ENCODE measurements at places on chromosomes 6 and 20.

- DNase-seq: no peak
These were observed 20.7 kb upstream of the DCDC2 start for GRCh38 chr6:24378473-24379097.

GRCh38 chr6:40545954-40546353 lies 41.2 kb downstream of the LRFN2 start:
- no peak for DNase-seq

DNA sequence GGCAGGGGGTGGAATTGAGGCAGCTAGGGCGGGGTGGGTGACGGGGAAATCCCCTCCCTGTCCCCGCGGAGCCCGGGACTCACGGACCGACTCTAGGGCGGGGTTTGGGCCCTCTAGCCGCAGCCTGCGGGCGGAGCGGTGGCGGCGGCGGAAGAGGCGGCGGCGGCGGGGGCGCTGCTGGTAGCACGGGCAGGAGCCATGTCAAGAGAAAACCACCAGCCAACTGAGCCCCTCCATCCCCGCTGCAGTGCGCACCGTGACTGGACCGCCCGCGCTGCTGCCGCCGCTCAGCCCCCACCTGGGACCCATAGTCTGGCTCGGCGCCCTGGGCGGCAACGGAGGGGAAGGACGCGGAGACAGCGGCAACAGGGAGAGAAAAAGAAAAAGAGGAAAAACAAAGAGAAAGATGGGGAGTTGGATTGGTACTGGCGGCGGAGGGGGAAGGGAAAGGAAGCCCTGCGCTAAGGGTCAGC lies 1.2 kb upstream of the C6orf62 start:
- no peak for DNase-seq

DNA sequence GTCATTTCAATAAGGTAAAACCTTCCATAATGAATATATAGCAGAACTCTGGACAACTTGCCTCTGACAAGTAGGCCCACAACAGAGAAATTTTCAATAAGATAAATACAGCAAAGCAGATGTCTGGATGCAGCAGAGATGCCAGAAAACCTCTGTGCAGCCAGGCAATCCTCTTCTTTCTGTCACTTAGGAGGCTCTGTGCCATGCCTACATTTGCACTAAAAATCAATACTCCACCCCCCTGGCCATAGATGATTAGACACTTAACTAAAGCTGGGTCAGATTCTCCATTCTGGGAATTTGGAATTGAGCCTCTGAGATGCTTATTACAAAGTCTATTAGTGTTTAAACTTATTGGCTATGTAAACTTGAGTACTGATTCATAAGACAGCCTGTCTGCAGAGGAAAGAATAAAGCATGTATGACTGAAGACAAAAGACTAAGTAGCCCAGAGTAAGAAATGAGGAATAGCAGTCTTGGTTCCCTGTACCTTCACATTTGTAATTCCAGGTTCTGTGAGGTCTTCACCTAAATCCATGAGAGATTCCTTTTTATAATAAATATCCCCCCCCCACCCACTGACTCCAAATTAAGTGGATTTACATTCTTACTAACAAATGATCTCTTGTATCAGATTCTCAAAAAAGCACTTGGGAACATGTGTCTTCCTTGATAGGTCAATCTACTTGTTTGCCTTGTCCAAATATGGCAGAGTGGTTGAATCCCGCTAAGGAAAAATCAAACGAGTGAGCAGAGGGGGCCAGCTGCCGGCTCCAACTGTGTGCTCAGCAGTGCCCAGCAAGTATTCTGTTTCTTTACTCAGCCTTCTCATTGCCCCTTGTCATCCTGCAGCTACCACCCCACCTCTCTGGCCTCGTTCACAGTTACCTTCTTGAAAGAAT lies 20.4 kb downstream of the MAN1A1 start:
- no peak for DNase-seq

DNA sequence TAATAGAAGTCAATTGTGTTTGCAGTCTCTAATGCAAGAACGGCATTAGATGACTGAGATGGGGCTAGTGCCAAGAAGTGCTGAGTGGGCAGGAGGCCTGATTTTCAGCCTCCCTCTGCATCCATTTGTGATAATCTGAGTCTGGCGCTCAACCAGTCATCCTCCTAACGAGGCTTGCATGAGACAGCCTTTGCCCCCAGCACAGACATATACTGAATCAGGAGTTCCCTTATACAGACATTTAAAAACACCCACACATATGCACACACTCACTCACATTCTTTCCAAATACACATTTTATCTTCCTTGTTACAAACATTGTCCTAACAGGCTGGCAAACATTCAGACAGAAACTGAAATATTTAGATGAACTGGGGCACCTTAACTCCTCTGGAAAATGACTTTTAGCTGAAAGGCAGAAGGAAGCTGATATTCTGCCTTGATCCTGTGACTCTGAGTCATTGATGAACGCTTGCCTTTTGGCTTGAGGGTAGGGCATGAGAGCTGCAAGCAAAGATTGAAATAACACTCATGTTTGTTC lies 562.3 kb downstream of the DHX35 start:
- no peak for DNase-seq

DNA sequence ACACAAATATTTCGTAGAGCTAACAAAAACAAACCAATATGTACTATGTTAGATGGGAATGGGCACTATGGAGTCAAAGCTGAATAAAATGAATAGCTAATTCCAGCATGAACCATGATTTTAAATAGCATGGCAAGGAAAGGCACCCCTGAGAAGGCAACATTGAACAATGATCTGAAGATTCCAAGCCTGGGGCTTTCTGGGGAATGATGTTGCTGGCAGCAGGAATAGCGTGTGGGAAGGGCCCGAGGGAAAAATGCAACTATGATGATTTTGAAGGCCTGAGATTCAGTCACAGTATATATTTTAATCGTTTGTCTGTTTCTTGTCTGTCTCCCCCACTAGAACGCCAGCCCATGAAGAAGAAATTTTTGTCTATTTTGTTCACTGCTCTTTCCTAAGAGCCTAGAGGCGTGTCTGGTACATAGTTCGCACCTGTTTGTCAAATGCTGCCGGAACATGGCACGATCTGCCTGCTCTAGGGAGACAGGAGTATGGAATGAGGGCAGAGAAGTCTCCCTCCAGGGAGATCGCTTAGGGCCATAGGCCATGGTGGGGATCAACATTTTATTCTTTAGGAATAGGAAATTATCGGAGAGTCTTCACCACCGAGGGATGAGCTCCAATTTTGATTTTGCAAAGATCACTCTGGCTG lies 84.8 kb upstream of the EYA2 start:
- DNase-seq: no peak

DNA sequence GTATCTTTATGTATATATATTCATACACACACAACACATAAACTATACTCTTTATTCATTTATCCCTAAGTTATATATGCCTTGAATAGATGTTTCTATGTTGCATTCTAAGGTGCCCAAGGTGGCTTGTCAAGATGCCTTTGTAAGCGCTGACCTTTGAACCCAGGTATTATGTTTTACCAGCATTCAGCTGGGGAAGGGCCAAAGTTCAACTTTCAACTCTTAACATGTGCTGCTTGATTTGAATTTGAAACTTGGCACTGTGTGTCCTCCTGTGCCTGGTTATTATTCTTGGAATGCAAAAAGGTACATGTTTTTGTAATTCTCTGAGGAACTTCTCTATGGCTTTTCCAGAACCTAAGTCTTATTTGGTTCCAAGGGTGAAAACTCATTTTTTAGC lies 146.5 kb downstream of the EDN1 start:
- DNase-seq: no peak

GRCh38 chr6:3943331-3943765 lies 94.2 kb downstream of the FAM50B start:
- DNase-seq: no peak

DNA sequence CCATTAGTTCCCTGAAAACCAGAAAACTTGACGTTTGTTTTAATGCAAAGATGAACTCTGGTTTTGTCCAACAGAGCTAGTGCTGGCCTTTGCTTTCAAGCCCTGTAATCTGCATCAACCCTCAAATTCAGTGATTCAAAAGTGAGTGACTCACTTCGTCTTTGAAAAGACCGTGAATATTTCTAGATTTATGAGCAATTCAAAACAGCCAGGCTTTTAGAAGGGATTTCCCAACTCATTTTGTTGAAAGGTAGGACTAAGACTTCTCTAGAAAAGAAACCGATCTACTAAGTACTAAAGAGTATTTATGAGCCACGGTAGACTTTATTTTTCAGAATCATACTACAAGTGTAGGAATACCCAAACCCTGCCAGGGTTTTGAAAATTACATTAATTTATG lies 121.5 kb downstream of the UST start:
- DNase-seq: no peak
